ENCODE measurements at places on chromosomes 4 and X.

GRCh38 chr4:156778093-156778492 lies 193.5 kb downstream of the PDGFC start:
- DNase-seq, result no peak

DNA sequence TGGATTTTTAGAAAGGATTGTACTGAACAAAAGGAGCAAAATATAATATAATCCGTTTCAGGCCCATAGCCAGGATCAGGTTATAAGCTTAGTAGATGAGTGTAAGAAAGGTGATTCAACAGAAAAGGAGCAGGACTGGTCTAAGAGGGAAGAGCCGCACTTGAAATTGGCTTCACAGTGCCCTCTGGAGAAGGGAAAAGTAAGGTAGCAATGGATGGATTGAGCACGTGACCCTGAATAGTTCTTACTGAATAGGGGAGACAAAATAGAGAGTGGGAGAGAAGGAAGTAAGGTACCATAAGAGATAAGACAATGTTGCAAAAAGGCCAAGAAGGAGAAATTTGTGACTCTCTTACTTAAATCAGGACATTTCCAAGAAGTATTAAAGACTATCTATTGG lies 15.6 kb downstream of the CXorf66 start:
- DNase-seq, result no peak

- DNase-seq, result no peak
Observed at GRCh38 chrX:41300758-41301437, 33.1 kb upstream of the DDX3X start.

DNA sequence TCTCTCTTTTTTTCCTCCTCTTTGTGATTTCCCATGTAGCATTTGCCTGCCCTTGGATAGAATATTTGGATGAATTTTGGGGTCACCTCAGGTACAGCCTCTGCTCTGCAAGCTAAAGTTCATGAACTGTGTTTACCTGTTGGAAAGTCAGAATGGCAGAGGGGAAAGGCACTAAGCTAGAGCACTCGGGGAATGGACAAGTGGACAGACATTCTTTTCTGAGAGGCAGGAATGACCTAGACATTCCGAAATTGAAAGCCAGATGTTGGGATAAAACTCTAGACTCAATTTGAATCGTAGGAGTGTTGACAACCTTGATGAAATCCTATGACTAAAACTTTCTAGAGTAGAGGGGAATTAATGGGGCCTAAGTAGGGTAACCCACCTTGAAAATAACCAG lies 56.1 kb downstream of the LUZP4 start:
- DNase-seq, result no peak

DNA sequence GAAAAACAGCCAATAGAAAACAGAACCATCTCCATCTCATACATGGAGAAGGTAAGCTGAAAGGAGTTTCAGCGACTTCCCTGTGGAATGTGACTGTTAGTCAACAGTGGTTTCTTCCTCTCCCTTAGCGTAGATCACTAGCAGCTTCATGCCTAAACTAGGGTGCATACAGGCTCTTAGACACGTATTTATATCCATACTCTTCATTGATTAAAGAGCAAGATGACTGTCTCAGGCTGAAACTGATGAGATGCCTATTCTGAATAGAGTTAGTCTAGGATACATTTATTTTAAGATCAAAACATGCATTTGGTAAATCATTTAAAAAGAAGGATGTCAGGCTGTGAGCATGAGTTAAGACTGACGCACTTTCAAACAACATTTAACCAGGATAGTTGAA lies 423.3 kb downstream of the ARHGAP24 start:
- DNase-seq, result no peak

DNA sequence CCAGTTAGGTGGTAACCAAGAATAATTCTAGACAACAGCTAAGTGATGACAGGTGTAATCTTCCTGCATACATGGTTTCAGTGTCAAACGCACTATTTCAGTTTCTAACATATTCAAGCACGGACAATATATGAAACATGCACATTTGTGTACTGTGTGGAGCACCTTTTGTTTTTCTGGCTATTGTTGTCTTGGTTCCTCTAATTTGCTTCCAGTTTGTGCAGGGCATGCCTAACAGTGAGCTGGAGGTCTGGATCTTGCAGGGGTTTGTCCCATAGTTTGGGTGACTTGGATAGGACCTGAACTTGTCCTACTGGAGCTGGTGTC lies 70.5 kb upstream of the TBC1D9 start:
- DNase-seq, result no peak

DNA sequence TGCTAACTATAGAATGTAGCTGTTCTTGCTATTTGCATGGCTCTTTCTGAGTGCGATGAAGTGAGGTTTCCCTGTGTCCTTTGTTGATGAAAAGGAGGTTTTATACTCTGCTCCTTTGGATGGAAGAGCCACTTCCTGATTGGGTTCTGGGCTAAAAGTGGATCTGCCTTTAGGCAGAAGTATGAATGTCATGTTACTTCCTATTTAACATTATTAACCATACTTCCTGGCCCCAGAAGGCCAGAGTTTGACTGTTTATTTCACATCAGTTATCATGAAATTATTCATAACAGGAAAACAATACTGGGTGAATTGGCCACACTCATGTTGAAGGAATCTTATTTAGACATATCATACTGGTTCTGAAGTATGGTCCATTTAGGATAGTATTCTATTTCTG lies 386.2 kb downstream of the PCDH7 start:
- DNase-seq, result no peak

- DNase-seq, result no peak
Observed at GRCh38 chr4:146032234-146032860, 93.7 kb upstream of the ZNF827 start.

- DNase-seq, result no peak
Observed at GRCh38 chr4:102593147-102593546, 92.0 kb downstream of the NFKB1 start.

- no peak for DNase-seq
Observed at GRCh38 chr4:3637326-3638016, 105.2 kb upstream of the LRPAP1 start.

DNA sequence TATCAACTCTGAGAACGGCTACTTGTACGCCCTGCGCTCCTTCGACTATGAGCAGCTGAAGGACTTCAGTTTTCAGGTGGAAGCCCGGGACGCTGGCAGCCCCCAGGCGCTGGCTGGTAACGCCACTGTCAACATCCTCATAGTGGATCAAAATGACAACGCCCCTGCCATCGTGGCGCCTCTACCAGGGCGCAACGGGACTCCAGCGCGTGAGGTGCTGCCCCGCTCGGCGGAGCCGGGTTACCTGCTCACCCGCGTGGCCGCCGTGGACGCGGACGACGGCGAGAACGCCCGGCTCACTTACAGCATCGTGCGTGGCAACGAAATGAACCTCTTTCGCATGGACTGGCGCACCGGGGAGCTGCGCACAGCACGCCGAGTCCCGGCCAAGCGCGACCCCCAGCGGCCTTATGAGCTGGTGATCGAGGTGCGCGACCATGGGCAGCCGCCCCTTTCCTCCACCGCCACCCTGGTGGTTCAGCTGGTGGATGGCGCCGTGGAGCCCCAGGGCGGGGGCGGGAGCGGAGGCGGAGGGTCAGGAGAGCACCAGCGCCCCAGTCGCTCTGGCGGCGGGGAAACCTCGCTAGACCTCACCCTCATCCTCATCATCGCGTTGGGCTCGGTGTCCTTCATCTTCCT lies 2.7 kb downstream of the PCDH10 start:
- DNase-seq, result no peak

DNA sequence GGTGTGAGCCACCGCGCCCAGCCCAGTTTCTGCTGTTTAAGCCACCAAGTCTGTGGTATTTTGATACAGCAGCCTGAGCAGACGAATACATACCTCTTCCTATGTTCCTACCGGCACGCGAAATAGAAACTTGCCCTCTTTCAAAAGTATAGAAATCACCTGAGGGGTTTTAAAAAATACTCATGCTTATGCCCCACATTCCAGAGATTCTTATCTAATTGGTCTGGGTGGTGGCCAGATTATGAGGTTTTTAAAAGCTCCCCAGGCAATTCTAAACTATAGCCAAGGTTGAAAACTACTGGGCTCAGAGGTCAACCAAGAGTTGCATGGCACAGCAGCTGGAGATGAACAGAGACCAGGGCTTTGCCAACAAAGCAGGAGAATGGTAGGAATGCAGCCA lies 24.9 kb upstream of the HUWE1 start:
- DNase-seq, result no peak

DNA sequence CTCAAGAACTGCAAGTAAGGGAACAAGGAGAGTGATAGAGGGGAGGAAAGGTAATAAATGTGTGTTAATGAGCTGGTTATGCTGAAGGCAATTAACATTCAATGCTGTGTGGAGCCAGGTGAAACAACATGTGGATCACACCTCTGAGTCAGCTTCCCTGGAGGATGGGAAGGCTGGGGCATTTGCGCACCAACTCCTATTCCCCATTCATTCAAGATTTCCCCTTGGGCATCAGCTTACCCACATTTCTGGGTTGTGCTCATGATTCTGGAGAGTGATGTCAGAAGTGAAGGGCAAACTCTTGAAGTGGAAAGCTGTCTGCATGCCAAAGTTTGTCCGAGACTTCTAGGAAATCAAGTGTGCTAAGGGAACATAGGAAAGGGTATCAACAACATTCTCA lies 461.4 kb downstream of the MID1IP1 start:
- DNase-seq, result no peak

GRCh38 chr4:104615926-104616325 lies 121.2 kb upstream of the CXXC4 start:
- DNase-seq, result no peak
